SW480 (cell line): ENCODE measurements at places on chromosomes 2 and 18.
A peak's percentile ranks its signal among the peaks of the same experiment; 100 is the strongest.

DNA sequence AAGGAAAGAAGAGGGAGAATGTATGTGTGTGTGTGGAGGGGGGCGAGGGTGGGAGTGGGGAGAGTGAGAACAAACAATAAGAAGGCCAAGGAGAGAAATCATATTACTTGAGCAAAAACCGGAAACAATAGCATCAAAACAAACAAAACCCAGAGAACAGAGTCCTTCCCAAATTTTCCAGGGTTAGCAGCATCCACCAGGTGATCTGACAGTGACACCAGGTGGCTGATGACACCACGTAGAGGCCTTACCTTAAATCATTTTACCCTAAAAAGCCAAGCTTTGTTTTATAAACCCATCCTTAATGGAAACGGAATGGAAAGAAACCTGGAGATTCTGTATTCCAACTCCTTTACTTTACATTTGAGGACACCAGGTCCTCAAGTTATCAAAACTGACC lies 42.9 kb downstream of the CDCA7 start:
- peak; percentile 5 for DNase-seq

- no peak for DNase-seq
These were observed 157.4 kb downstream of the SUCLG1 start for GRCh38 chr2:84301717-84302116.

DNA sequence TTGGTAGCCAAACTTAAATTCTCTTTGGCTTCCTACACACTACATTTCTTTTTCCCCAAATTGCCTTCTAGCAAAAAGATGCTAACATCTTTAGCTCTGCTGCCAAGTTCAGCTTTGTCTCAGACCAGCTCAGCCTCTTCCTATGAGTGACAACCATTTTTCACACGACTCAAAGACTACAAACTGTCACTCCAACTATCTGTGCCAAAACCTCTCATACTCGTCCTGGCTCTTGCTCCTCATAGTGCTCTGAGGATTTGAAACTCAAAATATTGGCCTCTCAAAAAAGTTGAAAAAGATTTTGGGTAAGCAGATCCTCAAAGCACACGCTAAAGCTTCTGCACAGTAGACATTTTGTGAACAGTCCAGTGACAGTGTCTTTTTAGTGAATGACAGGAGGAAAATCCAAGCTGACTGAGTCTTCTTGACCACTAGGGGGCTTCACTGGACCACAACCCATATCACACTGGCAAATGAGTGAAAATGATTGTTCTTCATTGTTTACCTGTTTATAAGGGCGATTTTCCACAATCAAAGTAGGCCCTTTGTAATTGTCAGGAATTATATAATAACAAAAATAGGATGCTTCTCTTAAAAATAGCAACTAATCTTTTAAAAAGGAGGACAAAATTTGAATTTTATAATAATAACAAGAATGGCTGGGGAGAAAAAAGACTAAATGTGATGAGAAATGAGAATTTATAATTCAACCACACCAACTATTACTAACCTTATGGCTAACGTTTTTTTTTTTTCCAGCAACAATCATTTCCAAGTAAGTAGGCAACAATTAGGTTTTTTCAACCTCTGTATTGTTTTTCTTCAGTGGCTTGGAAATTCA lies 85.5 kb upstream of the PGAP1 start:
- peak; percentile 53 for DNase-seq

GRCh38 chr2:65432227-65433190 lies at the start of gene SPRED2:
TSS of gene SPRED2 (minus strand) at chr2:65432599. CDS start at chr2:65431987, 612 bp downstream.
- peak; percentile 97 for DNase-seq

GRCh38 chr2:234905547-234906265 lies 46.1 kb upstream of the SH3BP4 start:
- DNase-seq: no peak
